Renal cortical epithelial cell (primary cell): ENCODE measurements at places on chromosomes 2 and 18.
A peak's percentile ranks its signal among the peaks of the same experiment; 100 is the strongest.

GRCh38 chr18:887716-888115, 17.0 kb upstream of the ADCYAP1 start:
- DNase-seq: no peak

GRCh38 chr2:233446121-233446520, 91.8 kb downstream of the DGKD start:
- DNase-seq: no peak

- peak; percentile 55 for DNase-seq
These were observed 69.7 kb downstream of the DCC start for GRCh38 chr18:52409727-52410126.

GRCh38 chr2:85303780-85304531, 23.8 kb downstream of the TGOLN2 start:
- DNase-seq: no peak

GRCh38 chr18:42758852-42759251, 356.6 kb downstream of the RIT2 start:
- DNase-seq: no peak

DNA sequence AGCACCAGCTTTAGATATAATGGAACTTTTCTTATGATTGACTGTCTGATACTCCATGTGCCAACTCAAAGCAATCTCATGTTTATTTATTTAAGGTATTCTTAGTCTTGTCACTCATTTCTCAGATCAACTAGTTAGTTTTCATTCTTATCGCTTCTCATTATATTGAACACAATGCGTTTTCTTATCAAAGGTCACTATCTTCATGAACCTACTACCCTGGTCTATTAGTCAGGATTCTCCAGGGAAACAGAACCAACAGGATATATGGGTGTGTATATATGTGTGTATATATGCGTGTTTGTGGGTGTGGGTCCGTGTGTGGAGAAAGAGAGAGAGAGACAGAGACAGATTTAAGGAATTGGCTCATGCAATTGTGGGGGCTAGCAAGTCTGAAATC, 619.9 kb downstream of the ZEB2 start:
- peak; percentile 6 for DNase-seq

GRCh38 chr2:173734797-173735196, 230.4 kb downstream of the SP3 start:
- no peak for DNase-seq

- DNase-seq: peak; percentile 60
These were observed 75.8 kb downstream of the ACTR3 start for GRCh38 chr2:113965644-113966043.

DNA sequence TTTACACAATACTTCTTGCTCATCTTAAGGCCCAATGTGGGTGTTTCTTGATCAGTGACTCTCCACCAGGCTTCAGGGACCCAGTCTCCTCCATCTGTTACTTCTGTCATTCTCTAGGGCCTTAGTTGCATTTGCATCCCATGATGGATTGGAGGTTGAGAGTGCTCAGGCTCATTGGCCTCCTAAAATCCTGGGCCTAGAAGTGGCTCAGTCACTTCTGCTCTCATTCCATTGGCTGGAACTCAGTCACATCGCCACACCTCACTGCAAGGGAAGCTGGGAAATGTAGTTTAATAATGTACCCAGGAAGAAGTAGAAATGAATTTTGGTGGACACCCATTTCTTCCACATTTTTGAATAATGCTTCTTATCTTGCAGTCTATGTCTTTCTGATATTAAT, 223.5 kb downstream of the HRH4 start:
- DNase-seq: no peak

DNA sequence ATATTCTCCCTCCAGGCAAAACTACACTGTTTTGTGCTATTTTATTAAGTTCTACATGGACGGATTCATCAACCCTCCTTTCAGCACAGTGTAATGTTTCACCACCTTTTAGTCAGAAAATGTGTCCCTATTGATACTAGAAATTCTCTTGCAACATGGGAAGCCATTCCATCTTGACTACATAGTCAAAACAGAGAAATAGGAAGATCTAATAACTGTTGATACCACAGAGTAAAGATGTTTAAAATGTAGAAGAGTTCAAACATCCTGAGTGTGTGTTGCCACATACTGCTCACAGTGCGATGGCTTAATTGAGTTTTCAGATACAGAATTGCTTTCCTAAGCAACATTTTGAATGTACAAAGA, 492.2 kb upstream of the RAB12 start:
- peak; percentile 59 for DNase-seq

DNA sequence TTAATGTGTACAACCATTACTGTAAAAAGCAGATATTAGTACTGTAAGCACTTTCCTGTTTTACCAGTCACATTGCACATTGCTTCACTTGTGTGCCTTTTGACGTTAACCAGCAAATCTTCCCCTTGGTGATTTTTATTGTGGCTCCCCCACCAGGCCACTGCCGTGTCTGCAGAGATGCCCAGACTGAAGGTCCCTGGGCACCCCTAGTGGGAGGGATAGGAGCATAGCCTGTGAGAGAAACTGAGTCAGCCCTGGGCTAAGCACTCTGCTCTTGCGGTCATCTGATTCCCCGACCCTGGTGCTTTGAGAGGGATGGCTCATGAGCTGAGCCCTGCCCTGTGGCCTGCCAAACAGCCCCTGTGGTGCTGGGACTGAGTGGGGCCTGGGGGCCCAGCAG, 73.4 kb downstream of the INPP4A start:
- DNase-seq: peak; percentile 23

DNA sequence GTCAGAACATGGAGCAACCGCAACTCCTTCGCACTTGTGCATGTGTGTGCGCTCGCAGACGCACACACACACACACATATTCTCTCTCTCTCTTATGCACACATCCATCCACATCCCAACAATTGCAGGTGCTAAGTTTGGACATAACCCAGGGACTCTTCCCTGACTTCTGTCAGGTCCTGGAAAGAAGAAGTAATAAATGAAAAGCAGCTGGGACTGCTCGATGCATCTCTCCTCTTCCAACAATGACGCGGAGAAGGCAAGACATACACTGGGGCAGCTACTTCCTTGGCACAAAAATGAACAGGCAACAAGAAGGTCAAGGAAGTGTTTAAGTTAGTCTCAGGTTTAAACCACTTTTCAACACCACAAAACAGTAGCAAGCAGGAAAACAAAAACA, 23.6 kb downstream of the STARD7 start:
- no peak for DNase-seq

- no peak for DNase-seq
These were observed 87.6 kb downstream of the EIPR1 start for GRCh38 chr2:3289971-3290370.

GRCh38 chr2:26573241-26573925, 67.8 kb downstream of the CIB4 start:
- DNase-seq: no peak

DNA sequence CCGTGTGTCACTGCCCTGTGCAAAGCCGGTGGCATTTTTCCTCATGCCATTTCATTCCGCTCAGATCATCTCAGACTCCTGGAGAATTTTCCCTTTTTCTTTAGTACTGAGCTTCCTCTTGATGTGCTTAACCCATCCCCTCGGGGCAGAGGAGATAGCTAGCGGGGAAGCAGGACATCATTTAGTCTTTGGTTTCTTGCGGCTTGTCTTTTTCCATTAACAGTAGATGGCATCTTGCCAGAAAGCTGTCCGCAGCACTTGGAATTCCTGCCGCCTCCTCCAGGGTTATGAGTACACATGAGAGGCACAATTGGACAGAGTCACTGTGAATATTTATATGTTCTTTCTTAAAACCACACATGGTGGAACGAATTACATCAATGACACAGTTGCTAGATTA, 226.6 kb downstream of the ALPK2 start:
- DNase-seq: peak; percentile 46

GRCh38 chr18:70166668-70167067, 38.8 kb downstream of the RTTN start:
- DNase-seq: no peak

GRCh38 chr2:119983108-119983507, 29.8 kb upstream of the EPB41L5 start:
- no peak for DNase-seq

- no peak for DNase-seq
These were observed 206.4 kb upstream of the CHAC2 start for GRCh38 chr2:53561155-53561554.

- no peak for DNase-seq
These were observed 17.9 kb downstream of the NRXN1 start for GRCh38 chr2:51013933-51014526.

DNA sequence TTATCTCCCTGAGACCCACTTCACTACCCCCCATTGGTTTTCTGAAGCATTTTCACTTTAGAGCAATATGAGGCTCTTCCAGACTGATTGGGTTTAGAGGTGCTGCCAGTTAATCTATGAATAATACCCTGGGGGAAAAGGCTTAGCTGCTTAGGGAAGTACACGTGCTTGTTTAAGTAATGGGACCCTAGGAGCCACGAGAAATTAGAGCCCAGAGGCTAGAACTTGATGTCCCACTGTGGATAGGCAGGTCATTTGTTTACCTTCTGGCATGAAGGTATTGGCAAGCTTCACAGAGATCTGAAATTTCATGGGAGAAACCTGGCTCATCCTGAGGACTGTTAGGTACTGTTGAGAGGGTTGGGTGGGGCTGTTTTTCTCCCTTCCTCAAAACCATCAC, 59.7 kb downstream of the CLIP4 start:
- DNase-seq: no peak
